MCF 10A (cell line): ENCODE measurements at places on chromosomes 2 and 18.

DNA sequence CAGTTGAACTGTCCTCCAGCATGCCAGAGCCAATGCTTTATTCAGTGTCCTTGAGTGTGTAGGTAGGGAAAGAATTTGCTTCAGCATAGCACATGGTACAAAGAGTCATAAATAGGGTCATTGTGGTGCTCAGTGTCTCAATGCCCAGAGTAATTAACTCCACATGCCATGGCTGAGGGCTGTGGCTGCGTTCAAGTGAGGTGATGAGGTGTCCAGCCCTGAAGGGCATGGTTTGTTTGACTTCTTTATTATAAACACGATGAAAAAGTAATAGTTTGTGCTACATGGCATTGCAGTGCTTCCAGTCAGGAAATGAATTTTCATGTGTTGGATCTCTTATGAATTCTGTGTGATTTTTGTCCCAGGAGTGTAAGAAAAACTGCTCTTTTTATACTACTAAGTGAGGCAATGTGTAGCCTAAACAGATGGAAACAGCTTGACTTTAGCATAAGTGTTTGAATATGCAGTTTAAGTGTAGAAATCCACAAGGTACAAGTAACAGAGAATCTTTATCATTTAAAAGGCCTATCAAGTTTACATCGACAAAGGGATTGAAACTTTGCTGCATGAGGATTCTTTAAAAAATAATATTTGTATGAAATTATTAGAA is 507.9 kb upstream of the CDH2 start:
- no peak for DNase-seq

GRCh38 chr2:128787616-128788015 is 468.9 kb upstream of the HS6ST1 start:
- DNase-seq, result no peak

- peak; percentile 9 for DNase-seq
Observed at GRCh38 chr18:56314396-56314795, 324.0 kb downstream of the TXNL1 start.

GRCh38 chr2:191311627-191312026 is 66.4 kb downstream of the MYO1B start:
- peak; percentile 86 for DNase-seq
